ENCODE measurements at places on chromosomes 4 and X.

- DNase-seq, result no peak
Measured at GRCh38 chrX:75623535-75623934, 100.7 kb upstream of the ZDHHC15 start.

GRCh38 chr4:156886481-156886880, 85.1 kb downstream of the PDGFC start:
- no peak for DNase-seq

- no peak for DNase-seq
Measured at GRCh38 chrX:48752498-48752897, 9.0 kb upstream of the GLOD5 start.

DNA sequence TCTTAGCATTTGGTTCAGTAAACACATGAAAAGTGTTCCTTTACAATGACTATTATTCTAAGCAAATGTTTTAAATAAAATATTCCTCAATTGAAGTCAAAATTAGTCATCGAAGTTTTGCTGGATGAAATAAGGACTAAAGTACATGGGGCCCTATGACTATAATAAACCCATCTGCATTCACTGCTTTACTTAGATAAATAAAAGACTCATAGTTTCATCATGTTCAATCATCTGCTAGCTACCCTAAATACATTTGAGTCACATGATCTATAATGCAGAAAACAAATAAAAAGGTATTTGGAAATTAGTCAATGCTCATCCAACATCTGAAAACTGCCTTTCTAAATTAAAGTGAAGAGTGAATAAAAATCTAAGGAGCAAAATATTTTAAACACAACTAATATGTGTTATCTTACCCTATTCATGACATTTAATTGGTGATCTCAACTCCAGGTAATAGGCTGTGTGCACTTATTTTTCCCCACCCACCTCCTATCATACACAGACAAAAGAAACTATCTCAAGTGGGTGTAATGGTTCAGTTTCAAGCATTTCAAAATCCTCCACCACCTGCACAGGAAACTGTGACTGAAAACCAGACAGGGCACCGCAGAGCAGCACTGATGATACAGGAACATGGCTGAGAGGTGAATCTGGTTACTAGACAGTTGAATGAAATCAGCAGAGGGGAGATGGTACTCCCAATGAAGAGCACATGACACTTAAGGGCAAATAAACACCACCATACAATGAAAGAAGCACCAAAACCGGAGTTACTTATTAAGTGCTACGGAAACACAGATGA, 78.6 kb downstream of the CAMK2D start:
- no peak for DNase-seq

DNA sequence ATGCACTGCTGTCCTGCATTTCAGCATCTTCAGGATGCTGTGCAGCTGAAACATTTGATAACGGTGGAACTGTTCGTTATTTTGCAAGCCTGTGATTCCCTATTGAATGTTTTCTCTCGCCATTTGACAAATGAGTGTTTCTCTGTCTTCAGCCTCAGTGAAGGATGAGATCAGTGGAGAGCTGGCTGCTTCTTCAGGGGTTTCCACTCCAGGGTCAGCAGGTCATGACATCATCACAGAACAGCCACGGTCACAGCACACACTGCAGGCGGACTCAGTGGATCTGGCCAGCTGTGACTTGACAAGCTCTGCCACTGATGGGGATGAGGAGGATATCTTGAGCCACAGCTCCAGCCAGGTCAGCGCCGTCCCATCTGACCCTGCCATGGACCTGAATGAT, 52.6 kb downstream of the HTT start:
- no peak for DNase-seq

DNA sequence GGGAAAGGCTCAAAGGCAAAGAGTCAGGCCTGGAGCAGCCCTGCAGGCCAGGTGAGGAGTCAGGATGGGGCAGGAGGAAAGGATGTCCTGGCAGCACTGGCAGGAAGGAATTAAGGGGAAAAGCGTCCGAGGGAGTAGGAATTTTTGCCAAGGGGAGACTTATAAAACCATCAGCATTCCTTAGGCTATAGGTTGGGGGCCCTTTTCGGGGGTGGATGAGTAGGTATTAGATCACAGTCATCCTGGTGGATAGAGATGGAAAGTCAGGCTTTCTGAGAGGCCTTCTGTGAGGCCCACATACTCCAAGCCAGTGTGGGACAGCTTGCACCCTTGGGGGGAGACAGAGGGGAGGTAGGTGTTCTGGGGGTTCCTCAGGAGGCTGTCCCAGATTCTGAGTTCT, 12.3 kb downstream of the STARD8 start:
- no peak for DNase-seq

GRCh38 chrX:153731117-153731844, 6.6 kb downstream of the ABCD1 start:
- DNase-seq, result no peak

DNA sequence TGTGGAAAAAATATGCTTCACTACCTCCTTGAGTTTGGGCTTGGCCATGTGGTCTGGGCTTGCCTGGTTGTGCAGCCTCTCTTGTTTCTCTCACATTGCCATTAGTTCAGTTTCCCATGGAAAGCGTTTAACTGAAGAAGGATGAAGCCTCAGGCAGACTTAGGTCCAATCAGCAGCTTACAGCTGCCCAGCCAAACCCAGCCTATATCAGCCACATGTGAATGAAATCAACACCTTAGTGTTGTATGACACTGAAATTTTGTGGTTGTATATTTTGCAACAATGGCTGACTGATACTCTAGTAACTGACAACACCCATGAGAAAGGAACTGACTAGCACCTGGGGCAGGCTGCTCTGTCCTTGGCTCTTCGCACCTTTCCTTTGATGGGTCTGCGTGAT, 81.2 kb downstream of the KLF8 start:
- DNase-seq, result no peak

- DNase-seq, result no peak
Measured at GRCh38 chrX:46694549-46694948, 64.4 kb downstream of the SLC9A7 start.

DNA sequence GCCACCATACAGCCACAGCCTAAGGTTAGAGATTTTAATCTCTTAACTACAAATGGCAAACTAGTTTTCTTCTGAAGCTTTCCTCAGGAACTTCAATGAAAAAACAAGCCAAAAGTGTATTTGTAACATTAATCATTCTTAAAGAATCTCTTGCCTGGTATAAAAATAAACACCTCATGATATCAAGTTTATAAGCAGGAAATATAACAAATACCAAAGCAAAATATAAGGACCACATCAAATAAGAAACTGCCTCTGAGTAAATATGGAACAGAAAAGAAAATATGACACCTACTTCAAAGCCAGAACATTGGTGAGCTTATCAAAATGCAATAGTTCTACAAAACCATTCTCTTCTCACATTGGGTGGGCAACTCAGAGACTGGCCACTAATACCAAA, 89.9 kb downstream of the GPC4 start:
- DNase-seq, result no peak

GRCh38 chr4:8726344-8726851, 133.8 kb downstream of the CPZ start:
- no peak for DNase-seq

- no peak for DNase-seq
Measured at GRCh38 chrX:85303544-85303943, 59.8 kb downstream of the ZNF711 start.

DNA sequence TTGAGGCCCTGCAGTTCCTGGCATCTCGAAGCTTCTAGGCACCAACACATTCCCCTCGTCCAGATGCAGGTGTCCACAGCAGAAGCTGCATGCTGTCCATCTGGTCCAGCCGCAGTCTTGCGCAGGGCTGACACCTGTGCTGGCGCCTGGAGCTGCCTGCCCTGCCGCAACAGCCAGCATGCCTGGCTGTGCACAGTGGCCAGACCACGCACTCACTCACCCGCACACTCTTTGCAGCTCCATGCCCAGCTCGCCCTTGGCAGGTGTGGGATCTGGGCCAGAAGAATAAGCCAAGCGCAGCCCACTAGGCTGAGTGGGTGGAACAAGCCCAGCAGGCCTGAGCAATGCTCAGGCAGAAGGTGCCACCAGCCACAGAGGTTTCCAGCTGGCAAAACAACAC, 125.6 kb downstream of the PARM1 start:
- DNase-seq, result no peak

DNA sequence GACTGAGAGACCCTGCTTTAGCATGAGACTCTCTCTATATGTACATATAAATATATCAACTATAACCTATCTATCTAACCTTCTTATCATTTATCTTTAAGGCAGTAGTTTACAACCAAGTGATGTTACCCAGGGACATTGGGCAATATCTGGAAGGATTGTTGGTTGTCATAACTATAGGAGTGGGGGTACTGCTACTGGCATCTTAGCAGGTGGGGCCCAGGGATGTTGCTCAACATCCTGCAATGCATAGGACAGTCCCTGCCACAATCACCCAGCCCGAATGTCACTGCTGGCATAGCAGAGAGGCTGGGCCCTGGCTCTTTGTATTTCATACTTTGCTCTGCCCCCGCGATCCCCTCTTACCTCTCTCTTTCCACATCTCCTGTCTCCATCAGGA, 397.7 kb downstream of the IL15 start:
- DNase-seq, result no peak

DNA sequence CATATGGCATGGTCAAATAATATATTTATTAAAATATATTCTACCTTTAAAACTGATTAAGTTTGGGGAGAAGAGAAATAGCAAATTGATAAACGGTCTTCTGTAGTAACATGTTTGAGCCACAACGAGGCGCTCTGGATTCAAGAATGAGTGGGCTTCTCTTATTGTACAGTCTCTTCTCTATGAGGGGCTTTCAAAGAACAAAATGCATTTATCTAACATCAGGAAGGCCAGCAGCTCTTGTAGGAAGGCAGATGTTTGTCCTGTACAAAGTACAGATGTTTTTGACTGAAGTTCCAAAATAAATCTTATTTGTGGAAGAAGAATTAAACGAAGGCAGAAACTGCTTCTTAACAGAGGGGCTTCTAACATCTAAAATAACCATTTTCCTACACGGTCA, 153.6 kb downstream of the RASL11B start:
- DNase-seq, result no peak

- DNase-seq, result no peak
Measured at GRCh38 chrX:15343075-15343476, 7.8 kb upstream of the PIGA start.

DNA sequence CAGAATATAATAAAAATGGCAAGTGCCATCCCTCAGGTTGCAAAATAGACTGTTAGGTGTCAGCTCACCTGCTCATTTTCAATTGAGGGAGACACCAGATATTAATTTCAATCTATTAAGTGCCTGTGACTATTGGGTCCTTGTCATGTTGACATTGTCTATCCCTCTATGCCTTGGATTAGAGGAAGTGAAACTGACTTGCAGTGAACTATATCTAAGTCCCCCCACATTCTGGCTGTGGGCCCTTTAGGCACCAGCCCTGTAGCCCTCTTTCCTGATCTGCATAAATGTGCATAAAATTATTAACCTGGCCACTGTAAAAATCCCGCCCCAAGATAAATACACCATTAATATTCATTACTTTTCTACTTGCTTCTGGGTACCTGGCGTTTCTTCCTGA, 293.0 kb upstream of the CLNK start:
- no peak for DNase-seq

- no peak for DNase-seq
Measured at GRCh38 chrX:136794080-136794479, 13.3 kb upstream of the ARHGEF6 start.

DNA sequence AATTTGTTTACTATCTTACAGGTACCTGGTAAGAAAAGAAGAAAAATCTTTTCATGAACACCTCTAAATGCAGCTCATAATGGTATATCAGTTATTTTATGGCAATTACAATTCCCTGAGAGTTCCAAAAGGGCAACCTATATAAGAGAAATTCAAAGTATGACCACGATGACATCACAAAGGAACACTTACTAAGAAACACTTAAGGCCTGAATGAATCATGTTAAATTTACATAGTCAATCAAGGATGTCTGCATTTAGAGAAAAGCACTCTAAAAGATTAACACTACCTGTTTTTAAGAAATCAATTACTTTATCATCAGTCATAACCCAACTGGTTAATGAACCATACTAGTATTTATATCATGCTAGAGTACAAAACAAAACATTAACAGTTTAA, 63.9 kb downstream of the LCORL start:
- no peak for DNase-seq

- no peak for DNase-seq
Measured at GRCh38 chr4:173919196-173919595, 364.3 kb downstream of the FBXO8 start.

GRCh38 chr4:11430536-11430935, 1.8 kb upstream of the HS3ST1 start:
- no peak for DNase-seq

DNA sequence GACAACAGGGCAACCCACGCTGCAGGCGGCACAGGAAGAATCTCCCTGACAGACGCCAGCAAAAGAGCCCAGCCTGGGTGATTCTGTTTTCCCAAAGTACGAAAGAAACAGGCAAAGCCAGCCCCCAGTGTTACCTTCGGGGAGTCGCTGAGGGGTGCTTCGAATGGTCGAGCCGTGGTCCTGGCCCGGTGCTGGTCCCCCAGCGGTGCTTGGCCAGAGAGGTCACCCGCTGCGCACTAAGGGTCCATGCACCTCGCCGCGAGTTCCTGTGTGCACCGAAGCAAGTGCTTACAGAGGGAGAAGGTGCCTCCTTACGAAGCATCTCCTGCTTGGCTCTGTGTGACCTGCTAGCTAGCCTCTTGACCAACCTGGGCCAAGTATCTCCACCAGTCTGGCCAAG, 77.1 kb downstream of the HMX1 start:
- DNase-seq, result no peak

GRCh38 chr4:139958739-139959098, 195.3 kb downstream of the MAML3 start:
- DNase-seq, result no peak

- DNase-seq, result peak; percentile 60
Measured at GRCh38 chr4:113760795-113761619, 531 bp downstream of the CAMK2D start.

- DNase-seq, result no peak
Measured at GRCh38 chr4:13162886-13163285, 321.3 kb downstream of the RAB28 start.

- DNase-seq, result no peak
Measured at GRCh38 chrX:14802943-14803710, 69.7 kb downstream of the FANCB start.

GRCh38 chr4:2082118-2082517, 23.0 kb downstream of the NAT8L start:
- no peak for DNase-seq

DNA sequence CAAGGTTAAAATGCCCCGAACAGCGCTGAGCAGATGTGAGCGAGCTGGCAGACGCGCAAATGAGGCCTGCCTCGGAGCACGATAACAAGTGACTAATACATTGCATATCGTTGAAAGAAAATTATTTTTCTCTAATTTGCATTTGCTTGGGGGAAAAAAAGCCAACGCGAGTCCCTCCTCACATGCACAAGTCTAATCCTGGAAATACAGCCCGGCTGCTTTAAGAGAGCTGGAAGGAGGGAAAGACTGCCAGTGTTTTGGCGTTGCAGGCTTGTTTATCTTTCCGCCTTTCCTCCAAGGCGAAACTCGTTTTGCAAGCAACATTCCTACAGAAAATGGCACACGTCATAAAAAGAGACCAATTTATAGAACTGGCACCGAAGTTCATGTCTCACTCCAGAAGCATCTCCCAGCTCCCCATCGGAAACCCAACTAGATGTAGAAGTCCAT, 12.6 kb downstream of the BCOR start:
- DNase-seq, result no peak

GRCh38 chrX:38407126-38407525, 54.7 kb downstream of the OTC start:
- DNase-seq, result no peak

GRCh38 chr4:145830699-145831098, 107.9 kb downstream of the ZNF827 start:
- DNase-seq, result no peak
